Fibroblast of lung (primary cell): ENCODE measurements at places on chromosomes 13 and 19. TPM values are rescaled to one million over a fixed set of nuclear protein-coding genes. Genes with fewer than 3 reads are reported as not detected.

DNA sequence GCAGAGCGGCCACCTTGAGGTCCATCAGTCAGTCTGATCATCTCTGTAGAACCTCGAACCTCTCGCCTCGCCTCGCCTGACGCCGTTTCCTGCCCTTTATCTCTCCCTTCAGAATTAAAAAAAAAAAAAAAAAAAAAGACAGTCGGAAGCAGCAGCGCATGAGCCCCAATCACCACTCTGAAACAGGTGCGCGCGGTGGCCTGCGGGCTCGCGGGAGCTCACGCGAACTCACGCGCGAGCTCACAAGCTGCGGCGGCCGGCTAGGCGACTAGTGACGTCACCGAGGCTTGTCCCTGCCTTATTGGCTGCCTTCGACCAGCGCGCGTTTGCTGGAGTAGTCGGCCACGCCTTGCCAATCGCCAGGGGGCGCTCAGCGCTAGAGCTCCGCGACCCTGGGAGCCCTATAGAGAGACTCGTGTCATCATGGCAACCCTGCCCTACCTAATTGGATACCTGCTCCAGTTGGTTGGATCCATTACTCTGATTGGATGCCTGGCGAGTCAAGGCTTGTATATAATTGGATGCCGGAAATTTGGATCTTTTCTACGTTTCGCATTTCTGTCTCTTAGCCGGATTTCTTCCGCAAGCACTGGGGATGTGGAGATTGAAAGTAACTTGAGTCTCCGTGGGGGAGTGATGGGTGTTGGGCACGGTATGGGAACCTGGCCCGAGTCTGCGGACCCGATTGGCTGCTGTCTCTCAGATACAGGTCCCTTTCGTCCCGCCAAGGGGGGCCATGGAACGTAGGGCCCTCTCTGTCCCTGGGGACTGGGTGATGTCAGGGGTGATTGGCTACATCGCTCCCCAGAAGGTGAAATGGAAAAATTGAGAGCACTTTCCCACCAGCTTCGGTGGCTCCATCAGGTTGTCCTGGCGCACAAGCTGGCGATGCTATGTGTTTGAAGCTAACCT is 31.6 kb downstream of the SYT3 start:
- peak; percentile 42 for DNase-seq

DNA sequence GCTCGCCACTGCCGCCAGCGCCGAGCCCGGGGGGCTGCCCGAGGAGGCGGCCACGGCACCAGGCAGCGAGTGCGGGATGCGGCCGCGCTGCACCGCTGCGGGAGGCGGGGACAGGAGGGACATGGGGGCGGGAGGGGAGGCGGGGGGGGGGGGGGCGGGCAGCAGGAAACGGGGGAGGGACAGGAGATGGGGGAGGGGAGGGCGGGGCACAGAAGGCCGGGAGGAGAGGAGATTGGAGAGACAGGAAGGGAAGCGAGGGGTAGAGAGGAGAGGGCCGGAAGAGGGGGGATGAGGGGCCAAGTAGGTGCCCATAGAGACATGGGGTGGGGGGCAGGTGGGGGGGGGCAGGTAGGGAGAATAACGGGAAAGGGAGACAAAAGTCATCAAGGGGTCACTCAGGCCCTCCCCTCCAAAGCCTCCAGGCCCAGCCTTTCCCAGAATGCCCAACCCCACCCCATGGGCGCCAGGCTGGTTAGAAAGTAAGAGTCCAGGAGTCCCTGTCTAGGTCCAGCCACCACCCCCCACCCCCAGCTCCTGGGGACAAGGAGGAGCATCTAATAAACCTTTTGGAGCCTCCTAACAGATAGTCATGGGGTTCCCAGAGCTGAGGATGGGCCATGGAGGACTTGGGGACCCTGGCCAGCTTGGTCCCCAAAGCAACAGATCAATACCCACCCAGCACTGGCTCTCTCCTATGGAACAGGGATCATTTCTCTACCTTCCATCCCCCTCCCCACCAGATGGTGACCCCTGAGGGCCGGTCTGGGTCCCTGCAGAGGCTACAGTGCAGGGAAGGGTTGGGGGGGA is 9.5 kb downstream of the NR2F6 start:
- peak; percentile 37 for DNase-seq

- no peak for DNase-seq
Observed at GRCh38 chr19:12987190-12987589, 8.1 kb upstream of the NFIX start.

GRCh38 chr13:38617936-38618335 is 68.9 kb upstream of the FREM2 start:
- DNase-seq, result no peak

- no peak for DNase-seq
Observed at GRCh38 chr13:111316161-111316730, 4.2 kb upstream of the TEX29 start.

DNA sequence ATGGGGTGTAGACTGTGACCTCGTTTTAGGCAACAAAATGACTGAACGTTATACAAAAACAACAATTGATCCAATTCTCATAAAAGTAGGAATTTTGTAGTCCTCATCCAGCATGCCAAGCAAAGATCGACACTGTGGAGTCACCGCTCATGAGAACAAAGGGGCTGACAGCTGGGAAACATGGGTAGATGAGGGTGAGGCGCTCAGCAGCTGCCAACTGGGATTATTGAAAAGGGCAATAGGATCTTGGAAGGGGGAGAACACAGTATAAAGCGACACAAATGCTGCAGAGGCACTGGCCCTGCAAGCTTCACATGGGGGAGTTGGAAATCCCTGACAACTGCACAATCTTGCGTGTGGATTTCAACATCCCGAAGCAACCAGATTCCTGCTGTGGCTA is 5.4 kb upstream of the ZNF765 start:
- no peak for DNase-seq

DNA sequence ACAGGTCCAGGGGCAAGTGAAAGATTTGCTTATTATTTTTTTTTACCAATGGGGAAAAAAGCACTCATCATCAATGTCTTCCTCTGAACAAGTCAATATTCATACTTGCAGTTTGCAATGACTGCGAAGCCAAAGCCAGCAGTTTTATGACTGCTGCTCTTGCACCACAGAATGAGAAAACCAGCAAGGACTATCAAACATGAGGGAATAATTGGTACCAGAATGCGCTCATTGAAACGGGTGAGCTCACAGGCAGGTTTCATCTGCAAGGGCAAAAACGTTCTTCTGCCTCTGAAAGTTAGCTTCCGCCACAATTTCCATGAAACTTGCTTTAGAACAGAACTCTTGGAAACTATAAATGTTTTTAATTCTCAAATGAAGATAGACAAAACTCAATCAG is 5.5 kb downstream of the DLEU7 start:
- no peak for DNase-seq

DNA sequence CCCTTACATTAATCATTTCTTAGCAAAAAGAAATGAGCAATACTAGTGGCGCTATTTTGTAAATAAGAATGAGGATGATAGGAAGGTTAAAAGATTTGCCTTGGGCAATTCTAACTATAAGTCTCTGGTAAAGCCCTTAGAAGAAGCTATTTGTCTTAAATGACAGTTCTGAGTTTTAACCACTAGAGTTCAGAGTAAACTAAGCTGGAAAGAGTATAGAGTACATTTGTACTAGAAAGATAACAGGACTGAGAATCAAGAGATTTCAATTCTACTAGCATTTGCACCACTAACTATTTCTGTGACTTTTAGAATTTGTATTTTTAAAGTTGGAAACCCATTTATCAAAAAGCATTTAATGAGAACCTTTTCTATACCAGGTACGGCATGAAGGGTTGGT is 750.3 kb downstream of the OLFM4 start:
- DNase-seq, result no peak

GRCh38 chr13:25281193-25281934 is 5.9 kb downstream of the MTMR6 start:
- DNase-seq, result no peak

- peak; percentile 55 for DNase-seq
Observed at GRCh38 chr13:88979465-88980175, 1308.4 kb downstream of the SLITRK5 start.

DNA sequence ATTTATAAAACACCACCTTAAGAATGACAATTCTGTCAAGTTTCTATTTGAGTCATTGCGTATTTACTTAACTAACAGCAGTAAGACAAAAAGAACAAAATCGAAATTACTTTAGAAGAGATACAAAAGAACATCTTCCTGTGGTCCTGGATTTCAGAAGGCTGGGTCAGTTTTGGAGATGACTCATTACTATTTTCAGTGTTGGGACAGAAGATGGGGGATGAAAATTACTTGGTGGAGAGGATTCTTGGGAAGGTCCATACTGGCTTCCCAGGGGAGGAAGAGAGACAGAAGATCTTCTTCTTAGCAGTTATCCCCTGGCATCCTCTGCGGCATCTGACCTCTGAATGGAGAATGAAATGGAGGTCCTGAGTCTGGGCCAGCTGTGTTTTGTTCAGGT is 33.5 kb upstream of the CSNK1A1L start:
- no peak for DNase-seq

DNA sequence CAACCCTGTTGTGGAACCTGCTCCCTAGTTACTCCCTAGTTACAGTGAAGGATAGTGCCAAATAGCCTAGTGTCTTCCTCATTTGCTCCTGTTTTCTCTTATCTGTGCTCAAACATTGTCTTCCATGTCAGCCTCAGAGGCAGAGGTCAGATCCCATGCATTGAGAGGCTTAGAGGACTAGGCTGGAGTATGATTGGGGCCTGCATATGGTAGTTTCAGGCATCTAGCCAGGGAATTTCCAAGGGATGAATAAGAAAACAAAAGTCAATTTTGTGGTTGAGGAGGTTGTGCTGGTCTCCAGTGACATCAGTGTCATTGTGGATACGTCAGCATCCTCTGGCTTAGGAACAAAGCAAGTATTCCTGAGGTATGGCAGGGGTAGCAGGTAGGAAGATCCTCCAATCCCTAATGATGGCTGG is 9.4 kb downstream of the ZNF546 start:
- peak; percentile 72 for DNase-seq

GRCh38 chr13:112467236-112467635 is 91.1 kb downstream of the SPACA7 start:
- DNase-seq, result no peak

DNA sequence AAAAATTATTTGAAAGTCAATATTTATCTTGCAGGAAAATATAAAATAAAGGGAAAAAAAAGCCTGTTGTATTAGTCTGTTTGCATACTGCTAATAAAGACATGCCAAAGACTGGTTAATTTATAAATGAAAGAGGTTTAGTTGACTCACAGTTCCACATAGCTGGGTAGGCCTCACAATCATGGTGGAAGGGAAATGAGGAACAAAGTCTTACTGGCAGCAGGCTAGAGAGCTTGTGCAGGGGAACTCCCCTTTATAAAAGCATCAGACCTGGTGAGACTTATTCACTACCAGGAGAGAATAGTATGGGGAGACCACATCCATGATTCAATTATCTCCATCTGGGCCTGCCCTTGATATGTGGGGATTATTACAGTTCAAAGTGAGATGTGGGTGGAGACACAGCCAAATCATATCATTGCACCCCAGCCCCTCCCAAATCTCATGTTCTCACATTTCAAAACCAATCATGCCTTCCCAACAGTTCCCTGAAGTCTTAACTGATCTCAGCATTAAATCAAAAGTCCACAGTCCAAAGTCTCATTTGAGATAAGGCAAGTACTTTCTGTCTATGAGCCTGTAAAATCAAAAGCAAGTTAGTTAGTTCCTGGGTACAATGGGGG is 1416.5 kb upstream of the SPRY2 start:
- no peak for DNase-seq

DNA sequence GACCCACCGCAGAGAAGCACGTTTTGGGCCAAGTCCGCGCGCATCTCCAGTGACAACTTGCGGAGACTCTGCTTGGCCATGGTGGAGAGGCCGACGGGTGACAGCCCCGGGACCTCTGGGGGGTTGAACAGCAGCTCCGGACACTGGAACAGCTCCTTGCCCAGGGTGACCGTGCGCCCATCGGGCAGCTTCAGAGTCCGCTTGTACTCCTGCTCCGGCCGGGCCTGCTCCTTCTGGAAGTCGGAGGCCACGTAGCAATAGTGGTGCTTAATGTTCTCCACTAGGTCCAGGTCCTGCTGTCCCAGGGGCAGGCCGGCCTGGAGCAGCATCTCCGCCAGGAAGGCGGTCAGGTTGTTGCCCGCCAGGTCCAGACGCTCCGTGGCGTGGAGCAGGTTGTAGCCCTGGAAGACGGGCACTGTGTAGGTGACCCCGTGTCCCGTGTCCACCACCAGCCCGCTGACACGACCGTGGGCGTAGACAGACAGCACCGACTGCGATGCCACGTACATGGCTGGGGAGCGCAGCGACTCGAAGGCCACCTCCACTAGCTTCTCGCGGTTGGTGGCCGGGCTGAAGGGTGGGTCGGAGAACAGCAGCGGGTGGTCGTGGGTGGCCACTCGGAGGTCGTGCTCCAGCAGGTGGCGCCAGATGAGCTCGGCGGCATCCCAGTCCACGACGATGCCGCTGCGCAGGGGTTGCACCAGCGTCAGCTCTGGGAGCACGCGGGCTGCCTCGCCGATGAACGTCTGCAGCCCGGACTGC is 743 bp downstream of the ACTL9 start:
- no peak for DNase-seq

DNA sequence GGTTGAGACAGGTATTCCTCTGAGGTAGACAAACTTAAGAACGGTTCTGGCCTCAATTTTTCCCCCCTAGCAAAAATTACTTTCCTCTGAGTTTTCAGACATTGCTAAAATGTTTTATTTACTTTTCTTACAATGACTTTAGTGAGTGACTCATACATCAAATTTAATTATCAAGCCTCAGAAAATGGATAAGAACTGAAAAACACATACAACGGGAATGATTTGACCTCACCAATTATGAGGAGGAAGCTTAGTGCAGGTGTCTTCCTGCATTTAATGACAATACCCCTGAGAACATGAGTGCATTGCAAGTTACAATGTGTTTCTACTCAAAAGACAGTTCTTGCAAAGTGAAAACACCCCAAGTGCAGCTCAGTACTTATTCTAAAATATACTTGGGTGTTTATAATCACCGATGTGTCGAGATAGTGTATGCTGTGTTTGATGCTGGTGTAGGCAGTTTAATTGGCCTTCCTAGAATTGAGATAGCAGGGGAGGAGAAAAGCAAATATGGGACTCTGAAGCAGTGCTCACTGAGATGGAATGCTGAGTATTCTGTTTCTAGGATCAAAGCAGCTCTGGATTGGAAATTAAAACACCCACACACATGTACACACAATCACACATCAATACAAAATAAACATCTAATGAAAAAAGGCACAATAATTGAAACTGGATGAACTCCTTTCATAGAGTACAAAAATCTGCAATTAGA is 189.5 kb upstream of the SLC10A2 start:
- no peak for DNase-seq

- no peak for DNase-seq
Observed at GRCh38 chr13:101303521-101303920, 112.8 kb downstream of the NALCN start.

- DNase-seq, result no peak
Observed at GRCh38 chr19:5798244-5798643, 6.6 kb upstream of the NRTN start.

The KLF16 gene
- total RNA-seq, result 3.9 and 6.9 TPM in 2 replicates

The TLE6 gene
- total RNA-seq, result 0.51 and 1.7 TPM in 2 replicates

The URAD gene
- not detected in 2 replicates for total RNA-seq

The LIM2 gene
- total RNA-seq, result not detected in 2 replicates

The OR4F17 gene
- not detected in 2 replicates for total RNA-seq

The GNA15 gene
- total RNA-seq, result not detected in 2 replicates

The TMEM272 gene
- total RNA-seq, result not detected in 2 replicates

The NPAS1 gene
- total RNA-seq, result 0.26 and 0.33 TPM in 2 replicates

The KLK14 gene
- not detected in 2 replicates for total RNA-seq

The KLK15 gene
- not detected in 2 replicates for total RNA-seq

The ZNF841 gene
- 19.8 and 27.4 TPM in 2 replicates for total RNA-seq

The IGLON5 gene
- not detected in 2 replicates for total RNA-seq

The FLT3LG gene
- 3.3 and 4.5 TPM in 2 replicates for total RNA-seq

The CEACAM19 gene
- total RNA-seq, result 3.1 and 7.8 TPM in 2 replicates

The ZNF320 gene
- total RNA-seq, result 14.6 and 19.7 TPM in 2 replicates

The NBEA gene
- total RNA-seq, result 5.6 and 7.8 TPM in 2 replicates

The PPM1N gene
- total RNA-seq, result 1.8 and 2.8 TPM in 2 replicates

The LPAR2 gene
- 1.0 and 1.5 TPM in 2 replicates for total RNA-seq

The MPND gene
- total RNA-seq, result 6.4 and 7.1 TPM in 2 replicates

The PLD3 gene
- total RNA-seq, result 173 and 230 TPM in 2 replicates

The CACNG7 gene
- total RNA-seq, result 0.17 and 0.26 TPM in 2 replicates

The ZNF492 gene
- total RNA-seq, result 0.26 and 0.50 TPM in 2 replicates
